ENCODE measurements at places on chromosomes 16 and 17.

GRCh38 chr16:58389724-58390123, 2.5 kb upstream of the GINS3 start:
- DNase-seq = no peak

DNA sequence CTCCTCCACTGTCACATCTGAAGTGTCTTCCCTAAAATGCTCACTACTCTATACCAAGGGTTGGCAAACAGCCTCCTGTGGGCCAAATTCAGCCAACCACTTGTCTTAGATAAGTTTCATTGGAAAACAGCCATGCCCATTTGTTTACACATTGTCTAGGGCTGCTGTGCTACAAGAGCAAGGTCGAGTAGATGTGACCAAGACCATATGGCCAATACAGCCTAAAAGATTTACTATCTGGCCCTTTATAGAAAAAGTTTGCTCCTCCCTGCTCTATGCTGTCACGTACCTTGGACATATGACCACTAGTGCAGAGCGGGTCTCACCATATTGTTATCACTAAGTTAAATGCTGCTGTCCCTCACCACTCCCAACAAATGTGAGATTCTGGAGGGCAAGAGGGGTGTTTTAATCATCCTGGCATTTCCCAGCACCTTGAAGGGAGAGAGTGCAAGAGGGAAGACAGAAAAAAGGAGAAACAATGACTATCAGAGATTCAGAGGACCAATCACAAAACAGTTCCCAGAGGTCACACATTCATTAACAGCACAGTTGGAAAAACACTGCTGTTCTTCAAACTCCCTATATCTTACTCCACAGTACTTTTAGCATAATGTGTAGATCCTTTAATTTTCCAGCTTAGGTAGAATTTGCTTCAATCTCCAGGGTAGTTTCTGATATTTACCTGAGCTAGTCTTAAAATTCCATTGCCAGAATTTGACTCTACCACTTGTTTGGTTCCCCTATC, 13.2 kb downstream of the LSM12 start:
- no peak for DNase-seq

DNA sequence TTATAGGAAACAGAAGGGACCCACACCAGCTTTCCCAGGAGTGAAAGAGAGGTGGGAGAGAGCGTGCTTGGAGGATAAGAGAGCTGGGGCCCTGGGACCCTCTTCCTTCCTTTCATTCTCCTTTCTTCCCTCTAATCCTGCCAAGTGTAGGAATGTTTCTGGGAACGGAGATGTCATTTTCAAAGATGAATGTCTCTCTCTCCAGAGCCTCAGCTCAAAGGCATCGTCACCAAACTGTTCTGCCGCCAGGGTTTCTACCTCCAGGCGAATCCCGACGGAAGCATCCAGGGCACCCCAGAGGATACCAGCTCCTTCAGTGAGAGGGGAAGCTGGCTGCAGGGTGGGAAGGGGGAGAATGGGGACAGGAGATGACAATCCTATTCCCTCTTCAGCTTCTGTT, 2.0 kb downstream of the FGF11 start:
- DNase-seq = no peak

DNA sequence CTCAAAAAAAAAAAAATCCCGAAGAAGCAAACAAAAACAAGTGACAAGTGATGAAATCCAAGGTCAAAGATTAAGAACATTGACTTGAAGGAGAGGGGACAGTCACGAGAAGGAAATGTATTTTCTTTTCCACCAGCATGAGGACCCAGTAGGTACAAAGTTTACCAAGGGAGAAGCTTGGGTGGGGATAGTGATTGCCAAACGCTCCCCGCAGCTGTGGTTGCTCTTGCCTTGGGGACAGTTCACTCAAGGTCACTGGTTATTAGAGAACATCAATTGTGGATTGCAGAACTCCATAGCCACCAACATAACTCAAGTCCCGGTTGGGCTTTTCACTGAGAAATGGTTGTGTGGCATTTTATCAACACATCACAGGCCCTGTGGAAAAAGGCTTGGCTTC, 27.0 kb downstream of the RSL1D1 start:
- DNase-seq = no peak

DNA sequence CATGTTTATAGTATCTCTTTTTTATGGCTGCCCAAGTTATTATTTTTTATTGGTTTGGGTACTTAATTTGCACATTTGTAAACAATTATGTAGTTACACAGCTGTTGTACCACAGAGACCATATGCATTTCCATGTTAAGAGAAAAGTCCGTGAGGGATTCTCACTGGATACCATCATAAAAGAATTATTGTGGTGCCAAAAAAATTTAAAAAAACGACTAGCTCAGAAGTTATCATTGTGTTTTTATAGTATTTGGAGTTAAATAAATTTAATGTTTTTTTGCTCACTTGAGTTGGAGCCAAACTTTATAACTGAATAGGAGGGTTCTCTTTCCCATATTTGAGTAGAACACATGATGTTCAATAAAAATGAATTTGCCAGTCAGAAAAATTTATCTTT, 618.7 kb downstream of the WWOX start:
- no peak for DNase-seq

- DNase-seq = no peak
These were observed 472 bp upstream of the NME2 start for GRCh38 chr17:51165680-51166197.

GRCh38 chr17:15882777-15883176, 62.2 kb upstream of the ADORA2B start:
- DNase-seq = no peak

DNA sequence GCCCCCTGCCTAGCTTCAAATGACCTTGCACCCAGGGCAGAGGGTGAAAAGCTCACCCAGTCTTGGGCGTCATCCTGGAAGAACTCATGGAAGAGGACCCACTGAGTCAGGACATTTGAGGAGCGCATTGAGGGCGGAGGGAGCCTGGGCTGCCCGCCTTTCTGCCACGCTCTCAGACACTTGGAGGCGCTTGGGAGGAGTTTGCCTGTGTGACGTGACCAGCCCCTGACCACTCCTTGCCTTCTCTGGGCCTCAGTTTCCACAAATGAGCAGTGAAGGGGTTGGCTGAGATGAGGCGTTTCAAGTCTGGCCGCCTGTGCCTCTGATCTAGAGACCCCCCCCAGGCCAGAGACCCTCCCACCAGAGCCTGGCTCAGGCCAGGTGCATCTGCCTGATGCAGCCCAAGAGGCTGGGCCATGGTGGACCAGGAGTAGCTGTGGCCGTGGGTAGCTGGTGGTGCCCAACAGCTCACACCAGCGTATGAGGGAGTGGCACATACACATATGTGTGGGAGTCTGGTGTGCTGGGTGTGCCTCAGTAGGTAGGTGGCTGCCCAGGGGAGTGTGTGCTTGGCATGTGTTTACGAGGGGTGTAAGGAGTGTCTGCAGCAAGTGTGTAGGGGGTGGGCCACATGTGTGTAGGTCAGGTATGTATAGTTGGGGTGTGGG, 80.2 kb upstream of the TOB1 start:
- DNase-seq = no peak

GRCh38 chr17:9242983-9243382, 221.7 kb downstream of the NTN1 start:
- DNase-seq = no peak

DNA sequence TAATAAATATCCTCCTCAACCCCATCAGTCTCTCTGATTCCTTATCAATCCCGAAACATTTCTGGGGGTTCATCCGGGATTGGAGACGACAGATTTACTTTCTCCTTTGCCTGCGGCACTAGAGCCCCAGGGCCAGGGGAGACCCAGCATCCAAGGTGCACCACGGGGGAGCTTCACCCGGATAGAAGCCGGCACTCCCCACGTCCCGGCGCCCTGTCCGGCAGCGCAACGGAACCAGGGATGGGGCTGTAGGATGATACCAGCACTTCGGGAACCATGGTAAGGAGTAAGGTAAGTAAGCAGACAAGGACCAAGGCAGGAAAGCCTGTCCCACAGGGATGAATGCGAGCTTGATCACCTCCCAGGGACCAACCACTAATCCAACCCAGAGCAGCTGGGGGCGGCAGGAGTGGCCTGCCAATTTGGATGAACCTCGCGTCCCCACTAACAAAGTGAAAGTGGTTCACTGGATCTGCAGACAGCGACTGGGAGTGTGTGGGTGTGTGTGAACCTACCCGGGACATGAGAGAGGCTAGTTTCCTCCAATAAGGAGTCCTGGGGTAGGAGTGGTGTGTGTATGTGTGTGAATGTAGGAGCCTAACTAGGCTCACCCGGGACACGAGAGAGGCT, 11.9 kb downstream of the POLR3K start:
- no peak for DNase-seq

- DNase-seq = no peak
These were observed 33.8 kb upstream of the CCL22 start for GRCh38 chr16:57324749-57325148.

DNA sequence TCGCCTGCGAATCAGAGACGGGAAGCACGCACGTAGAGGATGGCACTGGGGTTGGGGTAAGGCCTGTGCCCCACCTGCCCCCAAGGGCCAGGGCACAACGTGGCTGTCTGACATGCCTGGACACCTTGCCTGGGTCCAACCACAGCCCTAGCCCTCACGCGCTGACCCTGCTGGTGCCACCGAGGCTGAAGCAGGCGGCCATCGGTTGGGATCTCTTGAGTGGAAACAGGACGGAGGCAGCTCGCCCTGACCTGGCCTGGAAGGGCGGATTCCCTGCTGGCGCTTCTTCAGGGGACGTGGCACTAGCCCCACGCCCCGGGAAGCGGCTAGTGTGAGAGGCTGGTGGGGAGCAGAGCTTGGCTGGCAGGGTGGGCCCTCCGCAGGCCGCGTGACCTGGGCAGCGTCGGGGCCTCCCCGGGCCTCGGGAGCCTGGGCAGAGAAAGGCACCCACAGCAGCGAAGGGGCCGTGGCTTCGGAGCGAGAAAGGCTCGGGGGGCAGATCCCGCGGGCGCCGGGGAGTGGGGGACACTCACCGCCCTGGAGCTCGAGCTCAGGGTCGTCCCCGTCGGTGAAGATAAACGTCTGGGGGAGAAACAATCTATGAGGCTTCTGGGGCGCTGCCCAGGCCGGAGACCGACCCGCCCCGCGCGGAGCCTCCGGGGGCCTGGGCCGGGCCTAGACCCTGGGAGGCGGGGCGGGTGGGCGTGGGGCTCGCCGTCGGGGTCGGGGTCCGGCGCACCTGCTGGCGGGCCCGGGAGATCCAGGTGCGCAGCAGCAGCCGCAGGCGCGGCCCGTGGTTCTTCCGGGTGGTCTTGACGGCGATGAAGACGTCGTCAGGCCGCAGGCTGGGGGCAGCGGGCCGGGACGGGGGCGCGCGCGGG, 610 bp downstream of the RFNG start:
- DNase-seq = no peak

DNA sequence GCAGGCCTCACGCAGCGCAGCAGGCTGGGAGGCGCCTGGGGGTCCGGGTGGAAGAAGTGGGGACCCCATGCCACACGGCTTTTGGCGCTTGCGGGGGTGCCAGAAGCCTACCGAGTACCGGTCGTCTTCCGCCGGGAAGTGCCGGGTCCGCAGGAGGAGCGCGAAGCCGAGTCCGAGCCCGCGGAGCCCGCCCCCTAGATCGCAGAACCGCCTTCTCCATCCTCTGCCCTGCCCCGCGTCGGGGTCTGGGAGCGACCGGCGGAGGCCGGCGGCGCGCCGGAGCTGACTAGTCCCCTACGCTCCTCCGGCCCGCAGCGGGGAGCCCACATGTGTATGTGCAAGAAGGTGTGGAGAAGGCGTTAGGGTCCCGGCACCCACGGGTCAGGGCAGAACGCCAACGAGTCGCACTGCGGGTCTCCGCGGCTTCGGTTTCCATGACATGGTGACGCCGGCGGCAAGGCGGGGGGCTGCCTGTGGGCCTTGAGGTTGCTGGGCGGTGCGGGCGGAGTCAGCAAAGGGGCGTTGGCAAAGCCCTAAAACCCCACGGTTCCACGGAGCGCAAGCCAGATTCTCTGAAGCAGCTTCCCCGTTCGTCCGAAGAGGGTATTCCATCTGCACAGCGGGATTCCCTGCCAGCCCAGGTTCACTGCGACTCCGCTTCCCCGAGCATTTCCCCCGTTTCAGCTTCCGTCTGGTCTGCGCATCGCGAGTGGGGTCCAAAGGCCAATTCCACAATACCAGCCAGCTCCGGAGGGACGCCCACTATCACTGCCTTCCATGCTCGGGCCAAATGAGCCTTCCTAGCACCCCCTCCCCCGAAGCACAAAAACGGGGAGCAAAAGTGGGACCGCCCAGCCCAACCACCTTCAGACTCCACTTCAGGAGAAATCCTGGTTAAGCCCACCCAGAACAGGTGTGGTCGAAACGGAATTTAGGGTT, 2.3 kb upstream of the LHX1 start:
- no peak for DNase-seq

GRCh38 chr16:88814144-88814502, 2.4 kb upstream of the APRT start:
- DNase-seq = no peak

All from stimulated activated CD8-positive, alpha-beta memory T cell treated with anti-CD3 and anti-CD28 coated beads, Interleukin-7, amount 100 ng/mL, for 1 hour (primary cell).